Ecto neural progenitor cell (in vitro differentiated cells): ENCODE measurements at places on chromosomes 4 and X.

GRCh38 chr4:40337523-40337922, 2.4 kb downstream of the CHRNA9 start:
- DNase-seq = no peak

DNA sequence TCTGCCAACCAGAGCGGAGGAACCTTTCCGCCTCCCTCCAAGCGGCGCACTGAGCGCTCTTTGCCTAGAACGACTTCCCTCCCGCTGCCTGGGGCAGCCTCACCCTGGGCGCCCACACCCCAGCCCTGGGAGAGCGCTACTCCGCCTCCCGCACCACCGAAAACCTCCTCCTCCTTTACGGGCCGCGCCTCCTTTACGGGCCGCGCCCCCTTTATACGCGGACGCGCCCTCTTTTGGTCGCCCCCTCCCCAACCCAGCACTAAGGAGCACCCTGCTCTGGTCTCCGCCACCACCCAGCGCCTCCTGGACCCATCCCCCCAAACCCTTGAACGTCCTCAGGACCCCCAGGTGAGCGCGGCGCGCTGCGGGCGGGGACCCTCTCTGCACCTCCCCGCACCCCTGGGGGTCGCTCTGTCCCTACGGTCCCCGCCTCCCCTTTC, 586 bp upstream of the NSG1 start:
- peak; percentile 68 for DNase-seq

DNA sequence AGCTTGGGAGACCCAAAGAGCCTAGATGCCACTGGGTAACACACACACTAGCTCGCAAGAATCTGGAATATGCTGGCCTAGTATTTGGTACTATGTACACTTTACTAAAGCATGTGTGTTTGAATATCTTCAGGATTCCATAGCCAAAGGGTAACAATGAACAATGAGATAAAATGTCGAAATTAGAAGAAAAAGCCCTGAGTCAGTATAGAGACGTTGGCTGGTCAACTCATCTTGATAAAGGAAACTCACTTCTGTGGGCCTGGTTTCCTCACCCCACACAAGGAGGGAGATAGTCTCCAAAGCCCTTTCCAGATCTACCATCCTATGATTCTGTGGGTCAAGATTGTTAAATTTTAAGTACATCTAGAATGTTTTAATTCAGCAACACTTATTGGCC, 6.9 kb downstream of the ZDHHC9 start:
- no peak for DNase-seq

GRCh38 chr4:59122626-59123025, 2012.4 kb upstream of the IGFBP7 start:
- DNase-seq = no peak

- DNase-seq = no peak
Observed at GRCh38 chr4:52925531-52925968, 63.4 kb downstream of the RASL11B start.

GRCh38 chr4:7770224-7771050, 169.2 kb downstream of the AFAP1 start:
- DNase-seq = no peak

GRCh38 chr4:158170691-158171561, 1.9 kb downstream of the GASK1B start:
- no peak for DNase-seq

DNA sequence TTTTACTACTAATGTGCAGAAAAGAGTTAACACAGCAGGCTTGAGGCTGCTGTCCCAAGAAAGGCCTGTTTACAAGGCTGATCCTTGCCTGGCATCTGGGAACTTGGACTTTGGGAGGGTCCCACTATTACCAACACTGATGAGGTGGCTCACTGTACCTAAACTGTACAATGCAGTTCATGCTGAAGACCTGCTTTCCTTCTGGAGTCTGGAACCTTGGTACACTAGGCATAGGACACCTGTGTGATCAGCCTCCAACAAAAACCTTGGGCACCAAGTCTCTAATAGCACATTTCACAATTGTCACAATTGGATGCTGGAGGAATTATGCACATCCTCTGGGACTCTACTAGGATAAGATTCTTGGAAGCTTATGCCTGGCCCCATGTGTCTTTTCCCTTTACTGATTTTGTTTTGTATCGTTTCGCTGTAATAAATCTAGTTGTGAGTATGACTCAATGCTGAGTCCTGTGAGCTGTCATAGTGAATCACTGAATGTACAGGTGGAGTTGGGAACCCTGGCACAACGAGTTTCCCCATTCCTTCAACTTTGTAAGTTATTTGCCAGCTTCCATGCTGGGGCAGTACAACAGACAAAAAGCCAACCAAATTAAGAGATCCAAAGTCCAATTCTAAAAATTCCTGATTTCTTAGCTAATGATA, 45.9 kb downstream of the TEC start:
- no peak for DNase-seq

GRCh38 chr4:93334003-93334402, 494.6 kb upstream of the ATOH1 start:
- DNase-seq = no peak

- no peak for DNase-seq
Observed at GRCh38 chrX:32408389-32408788, 803.0 kb downstream of the DMD start.

DNA sequence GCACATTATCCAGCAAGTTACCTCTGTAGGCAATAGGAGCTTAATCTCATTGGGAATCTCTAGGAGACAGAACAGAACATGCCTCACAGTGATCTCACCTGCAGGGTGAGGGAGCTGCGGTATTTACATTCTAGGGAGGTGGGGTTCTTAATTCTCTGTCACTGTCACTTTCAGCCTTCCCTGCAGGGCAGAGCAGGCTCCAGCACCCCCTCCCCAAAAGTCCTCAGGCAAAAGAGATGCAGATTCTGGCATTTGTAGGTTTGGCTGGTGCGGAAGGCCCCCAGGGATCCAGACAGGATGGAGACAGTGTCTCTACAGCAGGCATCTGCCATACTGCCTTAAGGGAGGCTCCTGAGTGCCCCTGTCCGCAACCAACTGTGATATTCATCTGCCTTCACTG, 166.4 kb upstream of the ATP6AP2 start:
- no peak for DNase-seq

DNA sequence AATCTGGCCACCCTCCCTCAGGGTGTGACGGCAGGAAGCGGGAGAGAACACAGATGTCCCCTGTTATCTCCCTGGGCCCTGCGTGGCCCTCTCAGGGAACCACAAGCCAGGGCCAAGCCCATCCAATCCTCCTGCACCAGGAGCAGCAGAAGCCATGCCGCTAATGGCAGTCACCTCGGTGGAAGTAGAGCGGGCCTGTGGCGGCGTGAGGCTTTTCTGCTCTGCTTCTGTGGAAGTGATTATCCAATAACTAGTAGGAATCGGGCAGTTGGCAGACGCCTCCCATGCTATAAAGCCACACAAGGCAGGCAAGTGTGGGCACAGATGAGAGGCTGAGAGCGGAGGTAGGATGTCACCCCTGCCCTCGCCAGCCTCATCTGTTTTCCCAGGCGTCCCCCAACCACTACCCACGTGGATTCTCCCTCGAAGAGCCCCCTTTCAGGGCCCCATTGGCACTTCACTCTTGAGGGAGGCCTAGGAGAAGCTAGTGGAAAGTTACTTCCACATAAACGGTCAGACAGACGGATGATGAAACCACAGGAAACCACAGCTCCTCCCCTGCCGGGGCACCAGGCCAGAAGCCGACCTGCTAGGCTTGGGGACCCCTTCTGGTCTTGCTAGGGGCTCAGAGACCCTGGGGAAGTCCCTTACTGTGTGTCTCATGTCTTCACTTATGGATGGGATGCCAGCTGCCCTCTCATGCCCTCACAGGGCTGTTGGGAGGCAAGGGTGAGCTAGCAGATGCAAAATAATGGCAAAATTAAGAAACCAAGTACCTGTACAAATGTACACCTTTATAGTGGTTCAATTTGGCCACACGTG, 18.8 kb upstream of the TMSB4X start:
- no peak for DNase-seq

DNA sequence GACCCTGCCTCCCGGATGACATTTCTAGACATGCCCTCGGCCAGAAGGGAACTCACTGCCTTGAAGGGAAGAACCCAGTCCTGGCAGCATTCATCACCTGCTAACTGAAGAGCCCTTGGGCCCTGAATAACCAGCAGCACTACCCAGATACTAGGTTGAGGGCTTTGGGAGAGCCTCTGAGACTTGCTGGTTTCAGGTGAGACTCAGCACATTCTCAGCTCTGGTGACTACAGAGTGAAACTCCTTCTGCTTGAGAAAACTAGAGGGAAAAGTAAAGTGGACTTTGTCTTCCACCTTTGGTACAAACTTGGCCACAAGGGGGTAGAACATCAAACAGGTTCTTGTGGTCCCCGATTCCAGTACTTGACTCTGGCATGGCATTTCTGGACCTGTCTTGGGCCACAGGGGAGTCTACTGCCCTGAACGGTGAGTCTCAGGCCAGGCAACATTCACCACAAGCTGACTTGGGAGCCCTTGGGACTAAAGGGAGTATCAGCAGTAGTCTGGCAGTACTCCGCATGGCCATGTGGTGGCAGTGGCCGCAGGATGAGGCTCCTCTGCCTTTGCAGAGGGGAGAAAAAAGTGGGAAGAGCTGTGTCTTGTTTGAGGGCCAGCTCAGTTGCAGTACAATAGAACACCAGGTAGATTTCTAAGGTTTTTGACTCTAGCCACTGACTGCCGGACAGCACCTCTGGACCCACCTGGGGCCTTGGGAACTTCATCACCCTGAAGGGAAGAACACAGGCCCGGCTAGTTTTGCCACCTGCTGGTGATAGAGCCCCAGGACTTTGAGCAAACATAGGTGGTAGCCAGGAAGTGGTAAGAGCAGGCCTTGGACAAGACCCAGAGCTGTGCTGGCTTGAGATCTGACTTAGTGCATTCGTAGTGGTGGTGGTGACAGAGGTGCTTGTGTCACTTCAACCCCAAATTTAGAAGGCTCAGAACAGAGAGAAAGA, 414.8 kb downstream of the OPHN1 start:
- DNase-seq = peak; percentile 62

DNA sequence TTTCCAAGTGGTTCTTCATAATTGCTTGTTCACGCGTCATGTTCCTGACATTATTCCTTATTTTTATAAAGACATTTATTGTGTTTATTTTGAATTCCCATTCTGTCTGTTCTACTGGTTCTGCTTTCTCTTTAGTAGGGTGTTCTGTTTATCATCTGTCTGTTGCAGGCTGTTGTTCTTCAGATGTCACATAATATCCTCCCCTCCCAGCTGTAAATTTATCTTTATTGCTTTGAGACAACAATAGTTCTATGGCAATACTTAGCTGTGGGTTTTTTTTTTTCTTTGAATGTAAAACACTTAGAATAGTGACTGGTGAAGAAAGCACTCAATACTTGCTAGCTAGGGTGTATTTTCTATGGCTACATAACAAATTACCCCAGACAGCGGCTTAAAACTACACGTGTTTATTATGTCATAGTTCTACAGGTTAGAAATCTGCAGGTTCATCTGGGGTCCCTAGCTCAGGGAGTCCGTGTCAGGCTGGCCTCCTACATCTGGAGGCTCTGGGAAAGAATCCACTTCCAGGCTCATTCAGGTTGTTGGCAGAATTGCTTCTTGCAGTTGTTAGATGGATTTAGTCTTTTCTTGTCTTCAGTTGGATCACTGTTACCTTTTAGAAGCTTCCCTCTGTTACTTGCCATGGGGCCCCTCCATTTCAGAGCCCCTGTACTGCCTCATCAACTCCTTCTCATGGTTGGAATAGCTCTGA, 63.4 kb upstream of the ENPEP start:
- DNase-seq = no peak

DNA sequence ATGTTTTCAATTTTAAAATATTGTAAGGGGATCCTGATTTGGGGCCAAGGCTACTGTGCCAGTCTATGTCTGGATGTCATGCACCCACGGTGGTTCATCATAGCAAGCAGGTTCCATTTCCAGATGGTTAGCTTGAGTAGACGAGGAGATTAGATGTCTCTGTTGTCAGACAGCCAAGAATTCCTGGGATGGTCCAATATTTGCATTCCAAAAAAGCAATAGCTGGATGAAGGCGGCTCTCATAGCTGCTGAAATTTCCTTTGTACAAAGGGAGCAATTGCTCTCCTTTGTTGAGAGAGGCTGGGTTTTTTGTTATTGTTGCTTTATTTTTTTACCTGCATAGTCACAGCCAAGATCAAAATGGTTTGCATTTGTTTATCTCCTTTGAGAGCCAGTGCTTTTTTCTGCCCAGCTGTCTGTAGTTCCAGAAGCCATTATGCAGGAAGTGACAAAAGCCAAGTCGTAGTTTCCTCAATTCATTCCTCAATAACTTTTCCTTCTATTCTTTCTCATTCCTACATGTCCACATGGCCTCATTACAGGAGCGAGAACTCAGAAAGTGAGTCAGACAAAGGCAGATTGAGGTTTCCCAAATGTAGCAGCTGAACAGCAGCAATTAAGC, 107.9 kb downstream of the MMRN1 start:
- no peak for DNase-seq

- no peak for DNase-seq
Observed at GRCh38 chrX:122134291-122134690, 1049.8 kb upstream of the GRIA3 start.

DNA sequence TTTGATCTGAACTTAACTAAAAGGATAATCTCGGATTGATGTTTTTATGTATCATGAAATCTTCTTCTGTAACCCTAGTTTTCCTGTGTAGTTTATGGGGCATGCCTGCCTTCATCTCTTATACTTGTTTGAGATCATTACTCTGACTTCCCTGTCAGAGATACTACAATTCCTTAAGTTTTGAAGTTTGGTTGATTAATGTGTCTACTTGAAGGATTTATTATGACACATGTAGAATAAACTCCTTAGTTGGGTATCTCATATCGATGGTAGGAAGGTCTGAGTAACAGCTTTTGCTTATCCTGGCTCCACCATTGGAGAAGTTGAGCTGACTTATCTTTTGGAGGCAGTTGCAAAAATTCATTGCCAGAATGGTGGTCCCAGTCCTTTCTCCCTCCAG, 46.7 kb downstream of the WWC2 start:
- DNase-seq = no peak

DNA sequence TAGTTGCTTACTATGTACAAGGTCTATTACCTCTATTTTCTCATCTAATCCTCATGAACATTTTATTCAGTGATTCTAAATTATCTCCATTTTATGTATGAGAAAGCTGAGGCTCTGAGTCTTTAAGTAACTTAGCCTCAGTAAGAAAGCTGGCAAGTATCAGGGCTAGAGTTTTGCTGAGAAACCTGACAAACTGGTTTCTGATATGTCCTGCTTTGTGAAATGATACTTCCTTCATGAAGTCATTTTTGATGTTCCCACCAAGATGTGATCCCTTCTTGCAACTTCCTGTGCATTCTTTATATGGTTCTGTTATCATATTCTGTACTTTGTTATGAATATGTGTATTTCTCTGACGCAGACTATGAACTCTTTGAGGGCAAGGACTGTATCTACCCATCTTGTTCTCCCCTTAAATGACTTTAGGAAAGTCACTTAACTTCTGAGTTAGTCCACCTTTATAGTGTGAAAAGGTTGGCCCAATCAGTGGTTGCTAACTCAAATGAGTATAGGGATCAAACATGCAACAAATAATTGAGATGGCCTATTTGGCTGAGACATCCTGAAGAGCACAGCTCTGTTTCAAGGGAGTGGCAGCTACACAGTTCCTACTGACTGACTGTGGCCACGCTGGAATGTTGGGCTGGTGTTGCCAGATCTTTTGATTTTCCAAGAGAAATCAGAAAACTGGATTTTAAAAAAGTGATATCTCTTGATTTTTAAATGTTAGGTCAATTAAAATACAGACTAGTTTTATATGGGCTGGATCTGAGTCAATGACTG, 127.9 kb upstream of the AMOT start:
- no peak for DNase-seq

- DNase-seq = no peak
Observed at GRCh38 chr4:88584471-88584900, 7.8 kb upstream of the HERC3 start.

GRCh38 chr4:100284129-100284880, 94.0 kb upstream of the DDIT4L start:
- no peak for DNase-seq
